ENCODE measurements at places on chromosomes 7 and 10. TPM values are rescaled to one million over a fixed set of nuclear protein-coding genes. Genes with fewer than 3 reads are reported as not detected.

The FXYD4 gene
- not detected for total RNA-seq

The GSTK1 gene
- 153 TPM for total RNA-seq

The CYP3A7 gene
- 1.7 TPM for total RNA-seq

The FAM25A gene
- not detected for total RNA-seq

The ACTR3C gene
- total RNA-seq = 123 TPM

The STAMBPL1 gene
- 4.9 TPM for total RNA-seq

The BAMBI gene
- 10.5 TPM for total RNA-seq

The GIMAP5 gene
- total RNA-seq = 103 TPM

The UCMA gene
- total RNA-seq = not detected

The NEBL gene
- 151 TPM for total RNA-seq

The GNAT3 gene
- total RNA-seq = not detected

The SYT15 gene
- total RNA-seq = 26.9 TPM

The SEC24C gene
- 66.0 TPM for total RNA-seq

The NUTM2A gene
- total RNA-seq = 2.6 TPM

The BUB3 gene
- 51.1 TPM for total RNA-seq

The DLX5 gene
- total RNA-seq = not detected

The MDFIC gene
- total RNA-seq = 32.4 TPM

The PIK3CG gene
- total RNA-seq = 8.1 TPM

The ECD gene
- 20.9 TPM for total RNA-seq

The KIF11 gene
- 1.2 TPM for total RNA-seq

The SMO gene
- total RNA-seq = 6.0 TPM

The LYZL1 gene
- not detected for total RNA-seq

The CALCR gene
- total RNA-seq = not detected

The BLOC1S2 gene
- total RNA-seq = 25.1 TPM

Measured in upper lobe of left lung (tissue), 6 donors.